ENCODE measurements at places on chromosomes 12 and 14.

DNA sequence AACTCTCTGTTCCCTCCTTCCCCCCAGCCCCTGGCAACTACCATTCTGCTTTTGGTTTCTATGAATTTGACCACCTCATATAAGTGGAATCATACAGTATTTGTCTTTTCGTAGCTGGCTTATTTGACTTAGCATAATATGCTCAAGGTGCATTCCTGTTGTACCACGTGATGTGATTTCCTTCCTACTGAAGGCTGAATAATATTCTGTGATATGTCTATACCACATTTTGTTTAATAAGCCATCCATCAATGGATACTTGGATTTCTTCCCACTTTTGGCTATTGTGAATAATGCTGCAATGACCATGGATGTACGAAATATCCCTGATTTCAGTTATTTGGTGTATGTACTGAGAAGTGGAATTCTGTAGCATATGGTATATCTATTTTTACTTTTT lies 16.3 kb downstream of the NDUFA9 start:
- no peak for DNase-seq

GRCh38 chr12:45853550-45853949 lies 124.0 kb downstream of the ARID2 start:
- no peak for DNase-seq

GRCh38 chr12:96906849-96907670 lies at the start of gene NEDD1:
Gene NEDD1 (plus strand): TSS chr12:96907257. CDS start chr12:96909760, 2,503 bp downstream.
- DNase-seq, result peak; percentile 89

DNA sequence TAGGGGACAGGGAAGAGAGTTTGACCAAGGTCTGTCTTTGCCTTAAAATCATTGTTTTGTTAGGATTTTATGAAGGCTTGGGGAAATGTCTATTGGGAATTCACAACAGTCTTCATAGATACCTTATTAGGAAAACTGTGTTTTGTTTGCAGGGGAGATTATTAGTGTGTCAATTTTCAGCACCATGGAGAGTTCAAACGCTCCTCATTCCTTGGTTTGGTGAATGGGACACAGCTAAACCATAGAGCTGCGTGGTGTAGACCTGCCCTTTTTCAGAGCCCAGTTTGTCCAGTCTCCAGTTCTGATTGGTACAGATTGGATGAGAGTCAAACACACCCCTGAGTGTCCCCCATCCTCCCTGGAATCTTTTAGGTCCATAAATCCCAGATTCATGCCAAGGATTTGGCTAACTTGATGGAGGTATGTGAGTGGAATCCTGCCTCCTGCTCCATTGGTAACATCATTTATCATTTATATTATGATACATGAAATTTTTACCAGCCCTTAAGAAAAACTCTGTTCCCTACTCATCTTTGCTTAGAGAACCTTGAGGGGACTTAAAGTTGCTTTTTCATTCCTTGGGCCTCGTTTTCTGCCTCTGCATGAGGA lies 12.0 kb downstream of the NGDN start:
- no peak for DNase-seq

- no peak for DNase-seq
Observed at GRCh38 chr12:124829008-124829707, 34.5 kb downstream of the SCARB1 start.

DNA sequence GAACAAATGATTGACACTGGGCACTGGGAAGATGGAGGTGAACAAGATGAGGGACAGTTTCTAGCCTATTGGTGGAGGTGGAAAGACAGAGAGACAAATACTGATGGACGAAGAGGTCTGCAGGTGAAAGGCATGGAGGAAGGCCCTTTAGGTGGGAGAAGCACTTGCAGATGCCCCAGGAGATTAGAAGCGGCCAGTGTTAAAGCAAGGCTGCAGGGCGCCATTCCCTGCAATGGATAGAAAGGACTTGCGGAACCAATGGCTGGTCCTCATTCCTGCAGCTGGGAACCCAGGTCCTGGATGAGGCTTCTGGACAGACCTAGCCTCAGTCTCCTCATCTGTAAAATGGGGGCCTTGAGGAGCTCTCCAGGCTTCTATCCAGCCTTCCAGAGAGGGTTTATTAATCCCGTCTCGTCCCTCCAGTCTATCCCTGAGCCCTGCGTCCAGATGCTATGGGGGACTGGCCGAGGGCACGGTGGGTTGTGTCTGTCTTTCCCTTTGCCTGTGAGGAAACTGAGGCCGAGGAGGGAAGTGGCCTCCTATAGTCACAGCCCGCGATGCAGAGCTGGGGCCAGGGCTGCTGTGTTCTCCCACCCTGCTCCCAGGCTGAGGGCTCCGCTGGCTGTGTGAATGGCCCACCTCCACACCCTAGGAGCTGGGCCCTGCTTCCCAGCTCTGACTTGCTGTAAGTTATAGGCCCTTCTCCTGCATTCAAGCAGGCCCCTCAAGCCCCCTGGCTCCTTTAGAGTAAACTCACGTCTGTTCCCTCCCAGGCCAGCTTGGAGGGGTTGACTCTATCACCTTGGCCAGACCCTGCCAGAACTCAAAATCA lies 33.0 kb downstream of the CYP46A1 start:
- DNase-seq, result peak; percentile 34

- no peak for DNase-seq
Observed at GRCh38 chr12:24530689-24531088, 418.2 kb downstream of the BCAT1 start.

DNA sequence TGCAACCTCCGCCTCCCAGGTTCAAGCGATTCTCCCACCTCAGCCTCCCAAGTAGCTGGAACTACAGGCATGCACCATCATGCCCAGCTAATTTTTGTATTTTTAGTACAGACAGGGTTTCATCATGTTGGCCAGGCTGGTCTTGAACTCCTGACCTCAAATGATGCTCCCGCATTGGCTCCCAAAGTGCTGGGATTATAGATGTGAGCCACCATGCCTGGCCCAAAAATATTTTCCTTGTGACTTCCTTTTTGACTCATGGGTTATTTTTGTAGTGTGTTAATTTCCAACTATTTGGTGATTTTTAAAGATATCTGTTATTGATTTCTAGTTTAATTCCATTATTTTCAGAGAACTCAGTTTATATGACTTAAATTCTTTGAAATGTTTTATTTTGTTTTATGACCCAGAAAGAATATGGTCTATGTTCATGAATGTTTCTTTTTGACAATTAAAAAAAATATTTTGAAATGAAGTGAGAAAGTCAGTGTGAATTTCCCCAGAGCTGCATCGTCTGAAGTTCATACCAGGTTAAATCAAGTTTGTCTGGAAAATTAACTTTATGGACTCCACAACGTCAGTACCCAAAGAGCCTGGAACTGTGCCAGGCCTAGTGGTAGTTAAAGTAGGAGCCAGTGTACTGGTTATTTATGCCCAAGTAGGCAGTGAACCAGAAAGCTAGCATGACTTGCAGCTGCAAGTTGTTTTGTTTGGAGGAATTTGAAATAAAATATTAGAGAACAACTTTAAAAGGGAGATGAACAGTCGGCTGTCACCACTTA lies 2.8 kb upstream of the CDKL1 start:
- DNase-seq, result no peak

DNA sequence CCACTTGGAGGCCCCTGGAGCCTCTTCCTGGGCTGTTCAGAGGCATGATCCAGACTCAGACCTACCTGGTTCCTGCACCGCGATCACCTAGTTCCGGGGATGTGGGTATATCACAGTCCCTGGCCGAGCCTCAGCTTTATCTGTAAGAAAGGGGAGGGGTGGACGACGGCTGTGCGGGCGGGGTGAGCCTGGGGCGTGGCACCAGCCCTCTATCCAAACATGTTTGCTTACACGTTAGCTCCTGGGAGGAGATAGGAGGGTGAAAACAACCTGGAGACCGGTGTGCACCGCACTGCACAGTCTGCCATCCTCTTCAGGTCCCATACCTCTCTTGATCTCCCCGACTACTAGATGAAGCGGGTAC lies 1.2 kb downstream of the ANKRD9 start:
- DNase-seq, result no peak

GRCh38 chr12:63129927-63130326 lies 21.1 kb downstream of the AVPR1A start:
- no peak for DNase-seq

DNA sequence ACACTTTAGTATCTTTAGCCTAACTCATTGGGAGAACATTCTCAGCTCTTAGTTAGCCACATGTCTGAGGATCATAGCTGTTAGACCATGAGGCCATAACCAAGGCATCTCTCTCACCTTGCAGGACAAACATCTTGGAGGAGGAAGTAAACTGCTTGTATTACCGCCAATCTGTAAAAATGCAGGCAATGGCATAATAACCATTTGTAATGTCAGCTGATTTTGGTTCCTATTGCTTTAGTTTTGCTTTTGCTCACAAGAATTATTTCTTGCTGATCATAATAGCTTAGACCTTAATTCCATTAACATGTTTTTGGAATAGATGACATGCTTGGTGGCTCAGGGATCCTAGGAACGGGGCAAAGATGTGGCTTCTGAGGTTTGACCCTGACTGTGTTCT lies 16.4 kb upstream of the GSG1 start:
- no peak for DNase-seq

GRCh38 chr12:33718631-33719030 lies 279.0 kb upstream of the SYT10 start:
- no peak for DNase-seq

DNA sequence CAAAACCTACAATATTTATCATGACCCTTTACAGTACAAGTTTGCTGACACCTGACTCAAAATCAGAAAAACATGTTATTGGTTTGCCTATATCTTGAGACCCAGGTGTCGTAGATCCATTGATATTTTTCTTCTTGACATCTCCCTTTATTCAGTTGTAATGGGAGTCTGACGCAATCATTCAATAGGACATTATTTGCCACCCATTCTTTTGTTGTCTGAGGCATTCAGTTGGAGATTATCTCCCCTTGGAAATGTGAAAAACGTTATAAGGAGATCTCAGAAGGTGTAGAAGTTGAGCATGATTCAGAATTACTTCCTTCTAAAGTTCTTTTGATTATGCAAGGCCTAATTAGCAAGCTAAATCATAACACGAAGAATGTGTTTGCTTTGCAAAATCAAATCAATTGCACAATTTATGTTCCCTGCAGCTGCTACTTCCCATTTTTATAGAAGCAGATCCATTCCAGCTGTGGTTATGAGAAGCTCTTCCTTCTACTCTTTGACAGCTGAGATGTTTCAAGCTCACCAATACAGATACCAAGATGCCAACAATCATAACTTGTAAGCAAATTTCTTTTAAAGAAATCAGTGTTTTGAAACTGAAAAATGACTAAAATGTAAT lies 228.2 kb upstream of the SYT1 start:
- no peak for DNase-seq

DNA sequence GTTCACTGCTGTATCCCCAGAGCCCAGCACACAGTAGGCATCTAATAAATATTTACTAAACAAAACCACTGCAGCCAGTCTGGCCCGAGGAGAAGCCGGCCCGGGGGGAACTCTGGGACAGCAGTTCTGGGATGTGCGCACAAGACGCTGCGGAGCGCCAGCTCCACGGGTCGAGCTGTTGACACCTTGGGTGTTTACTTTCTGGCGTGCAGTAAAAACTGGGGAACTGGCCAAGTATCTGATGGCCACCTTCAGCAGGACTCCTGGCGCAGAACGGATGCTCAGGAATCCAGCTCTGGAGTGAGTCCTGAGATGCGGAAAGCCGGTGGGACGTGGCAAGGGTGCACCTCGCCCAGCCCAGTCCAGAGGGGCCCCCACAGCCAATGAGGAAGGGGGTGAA lies 65.6 kb downstream of the NCOR2 start:
- no peak for DNase-seq

DNA sequence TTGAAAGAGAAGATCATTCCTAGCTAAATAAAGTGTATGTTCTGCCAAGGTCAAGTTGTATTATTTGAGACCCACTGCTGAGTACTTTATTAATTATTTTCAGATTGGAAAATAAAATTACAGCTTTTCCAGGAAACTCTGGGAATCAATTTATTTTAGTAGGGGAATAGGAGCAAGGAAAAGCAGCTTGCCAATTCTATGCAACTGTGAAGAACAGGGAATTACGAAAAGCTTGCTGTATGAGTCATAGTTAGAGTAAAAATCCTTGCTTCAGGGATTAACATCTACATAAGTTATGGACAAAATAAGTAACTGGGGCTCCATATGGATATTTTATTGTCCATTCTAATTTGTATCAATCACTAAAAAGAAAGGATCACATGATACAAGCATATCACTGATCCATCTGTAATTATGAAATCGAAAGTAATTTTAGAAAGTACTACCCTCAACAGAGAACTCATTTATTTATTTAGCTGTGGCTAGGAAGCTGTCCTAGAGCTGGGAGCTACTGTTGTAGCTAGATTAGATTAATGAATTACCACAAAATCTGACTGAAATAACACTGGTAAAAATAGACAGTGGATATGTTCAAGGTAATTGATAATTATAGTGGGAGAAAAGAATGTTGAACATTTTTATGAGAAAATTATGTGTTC lies 303.5 kb upstream of the NPAS3 start:
- no peak for DNase-seq

DNA sequence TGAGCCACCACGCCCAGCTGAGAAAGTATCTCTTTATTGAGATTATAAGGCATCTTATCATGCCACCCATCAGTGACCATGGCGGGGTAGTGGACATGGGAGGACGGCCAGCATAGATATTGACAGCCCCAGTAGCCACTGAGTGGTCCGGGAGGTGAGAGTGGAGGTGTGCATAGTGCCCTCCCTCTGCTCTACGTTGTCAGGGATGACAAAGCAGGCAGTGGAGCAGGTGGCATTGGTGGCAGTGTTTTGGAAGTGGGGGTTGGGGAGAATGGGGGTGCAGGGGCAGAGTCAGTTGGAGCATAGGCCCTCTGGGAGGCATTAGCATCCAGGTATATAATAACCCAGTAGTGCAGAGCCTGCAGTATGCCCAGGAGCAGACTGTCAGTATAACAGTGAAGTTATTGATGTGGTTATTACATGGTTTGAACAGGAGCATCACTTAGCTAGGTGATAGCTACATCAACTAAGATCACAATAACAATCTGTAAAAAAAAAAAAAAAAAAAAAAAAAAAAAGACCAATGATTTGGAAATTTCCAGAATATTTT lies 41.1 kb downstream of the GNG2 start:
- no peak for DNase-seq

DNA sequence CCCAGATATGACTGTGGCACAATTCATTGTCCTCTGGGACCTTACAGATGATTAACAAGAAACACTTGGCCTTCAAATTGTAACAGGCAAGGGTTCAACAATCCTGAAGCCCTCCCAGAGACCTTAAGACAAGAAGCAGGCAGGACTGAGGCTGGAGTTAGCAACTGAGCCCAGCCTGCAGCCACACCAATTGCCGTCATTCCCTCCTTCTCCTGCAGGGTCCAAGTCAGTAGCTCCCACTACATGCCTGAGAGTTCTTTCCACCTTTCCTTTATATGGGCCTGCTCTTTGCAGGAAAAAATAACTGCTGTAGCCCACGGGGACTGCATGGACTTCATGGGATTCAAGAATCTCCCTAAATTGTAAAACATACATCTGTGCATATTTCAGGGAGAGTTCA lies 2.4 kb upstream of the SERPINA4 start:
- DNase-seq, result no peak

DNA sequence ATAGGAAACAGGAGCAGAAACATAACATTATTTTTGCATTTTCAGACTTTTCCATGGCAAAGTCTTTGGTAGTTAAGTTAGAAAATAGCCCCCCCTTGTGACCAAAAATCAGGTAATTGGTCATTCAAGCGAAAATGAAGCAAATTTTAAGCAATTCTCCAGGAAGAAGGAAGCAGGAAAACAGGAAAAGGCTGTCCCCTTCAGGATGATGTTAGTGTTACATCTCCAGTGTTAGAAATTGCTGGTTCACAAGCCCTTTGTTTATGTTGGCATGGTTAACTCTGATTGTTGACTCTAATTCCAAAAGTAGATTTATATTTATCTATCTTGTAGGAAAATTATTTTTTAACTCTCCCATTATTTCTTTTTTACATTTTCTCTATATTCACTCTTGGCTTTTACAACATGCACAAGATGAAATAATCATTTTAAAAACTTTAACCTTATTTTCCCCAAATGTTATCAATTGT lies 18.8 kb upstream of the GAS2L3 start:
- no peak for DNase-seq
